CD4-positive, alpha-beta T cell treated with Interleukin-17A for 1 hour (primary cell): ENCODE measurements at places on chromosomes 7 and 10.

- no peak for DNase-seq
These were observed 165.0 kb upstream of the GPR26 start for GRCh38 chr10:123501148-123501547.

GRCh38 chr7:100432053-100432452 lies 2.4 kb downstream of the MEPCE start:
- DNase-seq, result no peak

- DNase-seq, result no peak
These were observed 36.7 kb upstream of the SLIT1 start for GRCh38 chr10:97222326-97222961.

DNA sequence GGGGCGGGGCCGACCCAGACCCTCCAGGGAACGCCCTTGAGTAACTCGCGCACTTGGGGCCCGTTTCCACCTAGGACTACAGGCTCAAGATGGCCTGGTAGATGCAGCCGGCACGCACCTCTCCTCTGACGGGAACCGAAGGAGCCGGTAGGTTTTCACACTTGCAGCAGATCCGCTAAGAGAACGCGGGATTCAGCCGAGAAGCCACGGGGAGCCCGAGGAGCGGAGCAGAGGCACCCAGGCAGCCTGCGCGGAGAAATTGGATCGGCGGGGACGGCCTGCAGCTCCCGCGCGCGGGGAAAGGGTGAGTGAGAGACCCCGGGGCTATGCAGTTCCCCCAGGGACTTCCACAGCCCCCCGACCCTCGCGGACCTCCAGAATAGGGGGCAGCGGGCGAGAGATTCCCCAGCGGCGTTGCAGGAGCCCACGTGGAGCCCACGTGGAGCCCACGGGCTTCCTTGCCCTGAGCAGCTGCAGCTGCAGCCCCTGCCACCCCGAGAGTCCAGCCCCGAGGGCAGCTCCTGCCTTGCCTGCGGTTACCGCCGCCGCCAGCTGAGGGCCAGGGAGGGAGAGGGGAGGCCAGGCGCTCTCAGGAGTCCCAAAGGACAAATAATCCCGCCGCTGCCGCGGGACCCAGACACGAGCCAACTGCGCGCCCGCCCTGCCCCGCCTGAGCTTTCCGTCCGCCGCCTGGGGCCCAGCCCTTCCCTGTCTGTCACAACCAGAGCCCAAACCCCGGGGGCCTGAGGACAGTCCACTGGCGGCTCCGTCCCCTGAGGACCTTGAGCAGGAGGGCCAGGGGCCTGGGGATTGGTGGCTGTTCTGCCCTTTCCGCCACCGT lies 13.1 kb downstream of the IFT22 start:
- peak; percentile 14 for DNase-seq
